HCT116 (cell line): ENCODE measurements at places on chromosomes 1 and 21.
A peak's percentile ranks its signal among the peaks of the same experiment; 100 is the strongest.

- no peak for DNase-seq
Observed at GRCh38 chr1:160373696-160374095, 6.8 kb downstream of the NHLH1 start.

DNA sequence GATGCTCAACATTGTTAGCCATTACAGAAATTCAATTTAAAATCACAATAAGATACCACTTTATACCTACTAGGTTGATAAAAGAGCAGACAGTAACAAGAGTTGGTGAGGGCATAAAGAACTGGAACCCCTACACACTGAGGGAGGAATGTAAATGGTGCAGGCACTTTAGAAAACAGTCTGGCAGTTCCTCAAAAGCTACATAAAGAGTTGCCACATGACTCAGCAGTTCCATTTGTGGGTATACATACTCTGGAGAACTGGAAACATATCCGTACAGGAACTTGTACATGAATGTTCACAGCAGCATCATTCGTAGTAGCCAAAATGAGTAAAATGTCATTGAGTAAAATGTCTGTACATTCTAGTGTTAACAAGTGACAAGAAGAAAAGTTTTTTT lies 17.0 kb downstream of the NSL1 start:
- no peak for DNase-seq

DNA sequence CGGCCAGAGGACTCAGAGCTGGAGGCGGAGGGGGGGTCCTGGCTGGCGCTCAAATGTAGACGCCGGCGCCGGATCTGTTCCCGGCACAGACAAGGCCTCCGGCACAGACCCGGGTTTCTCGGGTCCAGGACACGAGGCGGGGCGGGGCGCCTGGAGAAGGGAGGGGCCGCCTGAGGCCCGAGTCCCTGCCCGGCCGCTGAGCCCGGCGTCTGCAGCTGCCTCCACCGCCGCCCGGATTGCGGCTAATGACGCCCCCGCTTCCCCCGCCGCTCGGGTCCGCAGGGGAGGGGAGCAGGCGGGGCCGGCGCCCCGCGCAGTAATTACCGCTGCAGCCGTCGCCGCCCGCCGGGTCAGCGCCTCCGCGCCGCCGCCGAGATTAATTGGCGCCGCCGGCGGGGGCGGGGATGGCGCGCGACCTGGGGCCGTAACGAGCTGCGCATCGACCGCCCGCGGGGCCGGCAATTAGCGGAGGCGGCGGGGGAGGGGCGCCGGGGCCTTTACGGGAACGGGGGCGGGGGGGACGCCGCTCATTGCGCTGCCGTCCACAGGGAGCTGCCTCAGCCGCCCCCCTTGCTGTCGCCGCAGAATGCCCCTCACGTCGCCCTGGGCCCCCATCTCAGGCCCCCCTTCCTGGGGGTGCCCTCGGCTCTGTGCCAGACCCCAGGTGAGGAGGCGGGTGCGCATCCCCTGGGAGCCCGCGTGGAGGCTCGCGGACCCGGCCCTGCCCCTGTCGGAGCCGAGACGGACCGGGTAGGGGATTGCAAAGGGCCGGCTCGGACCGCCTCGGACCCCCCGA lies 17.3 kb downstream of the NOC2L start:
- no peak for DNase-seq

- no peak for DNase-seq
Observed at GRCh38 chr21:21806711-21807597, 808.7 kb downstream of the NCAM2 start.

GRCh38 chr1:225933072-225933471 lies 7.9 kb downstream of the LEFTY2 start:
- DNase-seq: no peak

DNA sequence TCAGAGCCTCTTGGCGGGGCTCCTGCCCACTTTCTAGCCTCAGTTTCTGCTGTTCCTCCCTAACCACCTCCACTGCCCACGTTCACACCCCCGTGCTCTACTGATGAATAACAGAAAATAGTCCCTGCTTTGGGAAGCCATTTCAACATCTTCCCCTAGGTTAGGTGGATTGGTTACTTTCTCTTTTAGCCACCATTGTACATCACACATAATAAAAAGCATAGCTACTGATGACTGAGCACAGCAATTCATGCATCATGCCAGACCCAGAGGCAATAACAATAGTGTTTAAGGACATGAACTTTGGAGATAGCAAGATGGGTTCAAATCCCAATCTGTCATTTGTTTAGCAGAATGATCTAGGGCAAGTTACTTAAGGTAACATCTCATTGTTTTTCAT lies 74.6 kb downstream of the COLGALT2 start:
- DNase-seq: no peak

GRCh38 chr21:44994695-44995342 lies 55.0 kb downstream of the SLX9 start:
- DNase-seq: no peak

DNA sequence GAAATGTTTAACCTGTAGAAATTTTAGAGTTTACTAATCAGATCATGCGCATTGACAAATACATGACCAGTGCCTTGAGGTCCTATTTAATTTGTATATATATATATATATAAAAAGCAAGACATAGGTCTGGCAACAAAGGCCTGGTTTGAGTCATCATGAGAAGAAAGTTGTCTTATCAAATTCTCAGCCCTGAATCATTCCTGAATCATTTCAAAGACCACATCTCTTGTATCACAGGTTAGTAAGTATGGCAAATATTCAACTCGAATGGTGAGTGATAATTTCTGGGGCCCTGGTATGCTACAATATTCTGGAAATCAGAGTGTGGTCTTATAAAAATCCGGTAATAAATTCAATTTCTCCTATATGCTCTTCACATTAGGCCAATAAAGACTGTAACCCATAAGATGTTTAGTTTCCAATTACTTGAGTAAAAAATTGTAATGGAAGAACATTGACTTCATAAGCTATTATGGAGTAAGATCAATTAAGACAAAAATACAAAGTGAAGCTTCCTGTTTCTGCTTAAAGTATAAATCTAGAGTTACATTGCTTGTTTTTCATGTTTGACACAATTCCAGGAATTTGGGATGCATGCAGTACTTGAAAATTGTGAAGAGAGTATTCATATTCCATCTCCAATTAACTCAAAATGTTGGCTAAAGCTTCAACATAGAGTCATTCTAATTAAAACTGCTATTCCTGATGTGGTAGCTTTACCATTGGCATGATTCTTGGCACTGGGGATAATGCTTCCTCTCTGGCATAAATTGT lies 309.4 kb downstream of the BRINP3 start:
- DNase-seq: peak; percentile 2

DNA sequence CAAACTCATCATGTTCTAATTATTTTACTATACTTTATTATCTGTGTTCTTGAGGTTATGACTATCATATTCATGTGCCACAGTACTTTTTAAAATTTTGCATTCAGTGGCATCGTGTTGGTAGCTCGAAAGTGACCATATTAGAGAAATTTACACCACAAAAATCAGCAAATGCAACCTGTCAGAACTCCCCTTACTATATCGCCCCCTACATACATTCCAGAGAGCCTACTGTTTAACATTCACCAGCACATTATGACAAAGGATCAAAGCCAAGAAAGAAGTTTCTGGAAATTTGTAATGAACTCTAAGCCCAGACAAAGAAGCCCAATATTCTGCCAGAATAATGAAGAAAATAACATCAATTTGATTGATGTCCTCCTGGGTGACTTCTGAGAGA lies 909.3 kb downstream of the LTN1 start:
- no peak for DNase-seq

GRCh38 chr1:81982523-81982922 lies 181.8 kb downstream of the ADGRL2 start:
- DNase-seq: no peak

DNA sequence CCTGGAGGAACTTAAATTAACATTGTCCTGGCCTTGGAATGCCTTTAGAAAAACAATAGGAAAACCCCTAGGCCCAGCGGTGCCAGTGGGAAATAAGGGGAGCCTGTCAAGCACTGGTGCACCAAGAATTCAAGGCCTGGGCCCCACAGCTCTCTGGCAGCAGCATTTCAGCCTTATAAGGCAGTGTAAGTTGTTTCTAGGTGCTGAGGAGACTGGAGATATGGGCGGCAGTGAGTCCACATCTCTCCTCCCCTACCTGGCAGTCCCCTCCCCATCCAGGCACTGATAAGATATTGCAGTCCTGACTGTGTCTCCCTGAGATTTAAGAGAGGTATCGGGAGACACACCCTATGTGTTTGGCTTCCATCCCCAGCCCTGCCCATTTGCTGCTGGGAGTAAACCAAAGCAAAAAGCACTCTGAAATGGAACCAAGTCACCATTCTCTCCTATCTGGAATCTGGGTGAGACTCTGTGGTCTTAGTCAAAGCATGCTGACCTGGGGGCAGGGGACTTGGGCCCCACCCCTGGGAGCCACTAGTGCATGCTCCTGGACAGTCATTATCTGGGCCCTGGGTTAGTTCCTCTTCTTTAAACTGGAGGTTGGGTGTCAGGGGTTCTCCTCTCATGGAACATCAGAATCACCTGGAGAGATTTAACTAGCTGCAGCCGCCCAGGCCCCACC lies 30.5 kb downstream of the DEGS1 start:
- no peak for DNase-seq

- peak; percentile 33 for DNase-seq
Observed at GRCh38 chr1:15046487-15047165, 106.9 kb upstream of the TMEM51 start.

DNA sequence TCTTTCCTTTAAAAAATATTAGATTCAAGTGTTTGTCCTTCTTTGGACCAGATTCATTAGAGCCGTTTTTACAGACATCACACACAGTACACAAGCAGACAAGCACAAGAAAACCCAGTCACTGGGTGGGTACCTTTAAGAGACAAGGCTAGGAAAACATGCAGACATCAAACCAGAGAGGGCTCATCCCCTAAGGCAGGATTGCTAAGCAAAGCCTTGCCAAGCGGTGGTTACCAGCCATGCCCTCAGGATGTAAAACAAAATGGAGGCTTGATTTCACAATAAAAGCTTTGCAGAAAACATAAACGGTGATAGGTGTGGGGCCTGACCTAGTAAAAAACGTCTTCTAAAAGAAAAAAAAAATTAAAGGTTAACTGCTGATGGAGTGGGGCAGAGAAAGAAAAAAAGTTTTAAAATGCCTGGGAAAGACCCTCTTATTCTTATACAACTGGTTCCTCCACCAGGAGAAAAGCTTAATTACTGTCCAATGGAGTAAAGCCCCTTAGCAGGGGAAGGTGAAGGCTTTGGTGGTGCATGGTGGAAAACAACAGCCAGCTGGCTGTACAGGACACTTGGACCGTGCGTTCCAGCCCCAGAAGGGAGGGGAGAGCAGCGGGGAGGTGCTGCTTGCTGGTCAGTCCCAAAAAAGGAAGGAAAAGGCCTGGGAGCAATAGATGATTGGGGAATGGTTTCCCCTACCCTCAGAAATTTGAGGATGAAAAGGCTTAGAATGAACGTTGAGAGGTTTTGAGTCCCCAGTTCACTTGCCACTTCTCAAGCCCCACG lies 30.4 kb upstream of the FMO1 start:
- no peak for DNase-seq

DNA sequence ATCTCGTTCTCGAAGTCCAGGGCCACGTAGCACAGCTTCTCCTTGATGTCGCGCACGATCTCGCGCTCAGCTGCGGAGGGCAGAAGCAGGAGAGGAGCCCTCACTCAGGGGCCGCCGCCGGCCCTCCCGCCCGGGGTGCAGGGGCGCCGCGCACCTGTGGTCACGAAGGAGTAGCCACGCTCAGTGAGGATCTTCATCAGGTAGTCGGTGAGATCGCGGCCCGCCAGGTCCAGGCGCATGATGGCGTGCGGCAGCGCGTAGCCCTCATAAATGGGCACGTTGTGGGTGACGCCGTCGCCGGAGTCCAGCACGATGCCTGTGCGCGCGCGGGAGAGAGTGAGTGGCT lies 1.8 kb downstream of the ACTA1 start:
- DNase-seq: no peak

- no peak for DNase-seq
Observed at GRCh38 chr1:40794974-40795715, 11.6 kb downstream of the KCNQ4 start.
